ELR (cell line): ENCODE measurements at places on chromosomes 11 and 22.

GRCh38 chr11:33437529-33437928 is 180.3 kb downstream of the HIPK3 start:
- no peak for DNase-seq

DNA sequence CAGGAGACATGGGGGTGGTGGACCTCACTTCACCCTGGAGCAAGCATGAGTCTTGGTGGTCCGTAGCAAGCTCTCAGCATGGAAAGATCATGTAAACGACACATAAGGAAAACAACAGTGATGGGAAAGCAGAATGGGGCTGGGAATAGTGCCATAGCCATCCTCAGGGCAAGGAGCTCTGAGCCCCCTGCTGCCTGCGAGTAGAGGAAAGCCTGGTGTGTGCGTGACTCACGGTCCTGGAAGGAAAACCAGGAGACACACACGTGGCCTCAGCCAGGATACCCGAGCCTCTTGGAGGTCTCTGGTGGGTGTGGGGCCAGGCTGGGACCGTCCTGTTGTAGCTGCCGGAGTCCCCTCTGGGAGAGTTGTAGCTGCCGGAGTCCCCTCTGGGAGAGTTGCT is 12.4 kb downstream of the SHANK3 start:
- DNase-seq, result peak; percentile 47

GRCh38 chr11:102239448-102239847 is 77.8 kb upstream of the BIRC3 start:
- no peak for DNase-seq

GRCh38 chr22:50469377-50470305 is 5.2 kb downstream of the SBF1 start:
- DNase-seq, result peak; percentile 72

GRCh38 chr11:104322696-104323095 is 158.7 kb upstream of the PDGFD start:
- DNase-seq, result no peak

GRCh38 chr11:23090659-23091058 is 230.4 kb upstream of the CCDC179 start:
- no peak for DNase-seq

DNA sequence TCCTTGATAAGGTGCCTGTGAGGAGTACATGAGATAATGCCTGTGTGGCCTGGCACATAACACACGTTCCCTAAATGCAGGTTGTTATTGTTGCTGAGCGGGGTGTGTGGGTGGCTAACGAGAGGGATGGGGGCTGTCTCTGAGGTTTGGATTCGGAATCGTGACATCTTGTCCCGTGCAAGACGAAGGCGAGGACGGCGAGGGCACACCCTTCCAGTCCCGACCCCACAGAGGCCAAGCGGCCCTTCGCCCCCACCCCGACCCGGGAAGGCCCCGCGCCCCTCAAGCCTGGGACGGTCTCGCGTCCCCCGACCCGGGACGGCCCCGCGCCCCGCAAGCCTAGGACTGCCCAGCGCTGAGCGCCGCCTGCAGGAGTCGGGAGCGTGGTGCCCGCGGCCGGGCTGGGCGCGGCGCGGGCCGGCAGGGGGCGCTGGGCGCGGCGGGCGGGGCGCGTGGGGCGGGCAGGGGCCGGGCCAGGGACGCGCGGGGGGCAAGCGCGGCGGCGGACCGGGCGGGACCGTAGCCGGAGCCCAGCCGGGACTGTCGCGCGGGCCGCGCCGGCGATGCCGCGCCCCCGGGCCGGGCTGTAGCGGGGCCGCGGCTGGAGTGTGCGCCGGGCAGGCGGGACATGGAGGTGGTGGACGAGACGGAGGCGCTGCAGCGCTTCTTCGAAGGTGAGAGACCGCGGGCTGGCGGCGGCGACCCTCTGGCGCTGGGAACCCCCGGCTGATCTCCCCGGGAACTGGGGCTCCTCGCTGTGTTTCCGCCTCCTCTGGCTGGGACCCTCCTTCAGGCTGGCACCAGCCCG is at the start of gene MYRF:
Gene MYRF (plus strand): TSS at position 520 of the 808 bp plus-strand sequence. CDS start 109 bp downstream, at position 629.
- peak; percentile 63 for DNase-seq

- peak; percentile 41 for DNase-seq
These were observed 9.2 kb upstream of the NDUFS8 start for GRCh38 chr11:68021167-68021787.

DNA sequence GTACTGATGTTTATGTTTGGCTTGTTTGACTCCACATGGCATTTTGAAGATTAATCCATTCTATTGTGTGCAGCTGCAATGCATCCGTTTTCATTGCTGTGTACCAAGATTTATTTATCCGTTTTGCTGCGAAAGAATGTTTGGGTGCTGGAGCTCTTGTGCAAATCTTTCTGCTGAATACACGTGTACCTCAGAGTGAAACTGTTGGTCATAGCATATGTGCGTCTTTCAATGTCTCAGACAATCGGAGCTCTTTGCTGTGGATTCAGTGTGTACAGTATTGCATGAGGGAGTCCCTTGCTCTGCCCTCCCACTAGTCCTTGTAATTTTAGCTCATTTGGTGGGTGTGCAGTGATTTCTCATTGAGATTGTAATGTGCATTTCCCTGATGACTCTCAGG is 545.4 kb downstream of the TBC1D22A start:
- DNase-seq, result no peak

GRCh38 chr11:88206751-88207150 is 31.5 kb upstream of the RAB38 start:
- peak; percentile 36 for DNase-seq

DNA sequence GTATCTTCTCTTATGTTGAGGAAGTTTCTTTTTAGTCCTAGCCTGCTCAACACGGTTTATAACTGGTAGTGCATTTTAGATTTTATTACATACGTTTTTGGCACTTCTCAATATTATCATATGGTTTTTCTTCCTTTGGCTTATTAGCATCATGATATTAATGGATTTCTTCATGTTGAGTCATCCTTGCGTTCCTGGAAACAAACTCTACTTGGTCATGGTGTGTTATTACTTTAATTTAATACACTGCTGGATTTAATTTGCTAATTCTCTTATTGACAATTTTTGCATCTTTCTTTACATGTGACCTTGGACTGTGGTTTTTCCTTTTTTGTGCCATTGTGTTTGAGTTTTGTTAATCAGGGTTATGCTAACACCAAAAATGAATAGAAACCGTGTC is 20.5 kb downstream of the IGF2 start:
- DNase-seq, result no peak

- peak; percentile 57 for DNase-seq
These were observed 432.2 kb upstream of the ANO3 start for GRCh38 chr11:25899617-25900160.

GRCh38 chr11:15673408-15673831 is 558.7 kb downstream of the INSC start:
- no peak for DNase-seq

GRCh38 chr11:62399172-62399877 is 19.5 kb upstream of the SCGB1A1 start:
- no peak for DNase-seq

- peak; percentile 91 for DNase-seq
These were observed 8.1 kb downstream of the EHD1 start for GRCh38 chr11:64870176-64870892.

- peak; percentile 8 for DNase-seq
These were observed 38.3 kb upstream of the NNMT start for GRCh38 chr11:114257621-114258558.

GRCh38 chr22:50209893-50210292 is 9.1 kb downstream of the SELENOO start:
- DNase-seq, result peak; percentile 72

- no peak for DNase-seq
These were observed 12.8 kb upstream of the MOB2 start for GRCh38 chr11:1499261-1499890.

DNA sequence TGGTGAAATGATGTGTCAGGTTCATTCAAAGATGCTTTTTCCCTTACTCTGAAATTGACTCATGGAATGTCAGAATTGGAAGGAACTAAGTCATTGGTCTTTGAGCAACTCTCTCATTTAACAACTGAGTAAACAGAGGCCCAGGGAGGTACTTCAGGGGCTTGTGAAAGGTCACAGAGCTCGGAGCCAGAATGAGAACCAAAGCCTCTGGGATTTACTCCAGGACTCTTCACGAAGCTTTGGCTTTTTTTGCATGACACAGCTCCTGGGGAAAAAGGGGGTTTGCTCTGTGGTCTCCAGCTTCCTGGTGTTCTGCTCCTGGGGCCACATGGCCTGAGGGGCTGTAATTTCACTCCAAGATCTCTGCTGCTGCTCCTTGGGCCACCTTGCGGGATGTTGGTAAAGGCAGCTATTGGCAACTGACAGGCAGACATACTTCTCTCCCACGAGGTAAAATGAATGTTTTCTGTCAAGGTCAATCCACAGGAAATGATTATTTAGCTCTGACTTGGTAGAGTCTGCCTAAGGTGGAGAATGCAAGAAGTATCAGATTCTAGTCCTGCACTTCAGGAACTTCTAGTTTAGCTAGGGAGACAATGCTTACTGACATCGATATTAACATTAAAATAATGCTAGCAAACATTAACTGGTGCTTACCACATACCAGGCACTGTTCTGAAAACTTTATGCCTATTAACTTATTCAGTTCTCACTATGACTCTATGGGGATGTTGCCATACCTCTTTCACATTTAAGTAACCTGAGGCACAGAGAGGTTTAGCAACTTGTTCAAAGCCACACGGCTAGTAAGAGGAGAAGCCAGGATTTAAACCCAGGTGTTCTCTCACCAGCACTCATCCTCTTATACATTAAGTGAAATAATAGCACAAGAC is 16.1 kb downstream of the PKNOX2 start:
- no peak for DNase-seq

GRCh38 chr11:34630544-34630943 is 9.7 kb downstream of the EHF start:
- DNase-seq, result no peak

- no peak for DNase-seq
These were observed 212.6 kb upstream of the SORL1-AS1 start for GRCh38 chr11:121665206-121665838.

DNA sequence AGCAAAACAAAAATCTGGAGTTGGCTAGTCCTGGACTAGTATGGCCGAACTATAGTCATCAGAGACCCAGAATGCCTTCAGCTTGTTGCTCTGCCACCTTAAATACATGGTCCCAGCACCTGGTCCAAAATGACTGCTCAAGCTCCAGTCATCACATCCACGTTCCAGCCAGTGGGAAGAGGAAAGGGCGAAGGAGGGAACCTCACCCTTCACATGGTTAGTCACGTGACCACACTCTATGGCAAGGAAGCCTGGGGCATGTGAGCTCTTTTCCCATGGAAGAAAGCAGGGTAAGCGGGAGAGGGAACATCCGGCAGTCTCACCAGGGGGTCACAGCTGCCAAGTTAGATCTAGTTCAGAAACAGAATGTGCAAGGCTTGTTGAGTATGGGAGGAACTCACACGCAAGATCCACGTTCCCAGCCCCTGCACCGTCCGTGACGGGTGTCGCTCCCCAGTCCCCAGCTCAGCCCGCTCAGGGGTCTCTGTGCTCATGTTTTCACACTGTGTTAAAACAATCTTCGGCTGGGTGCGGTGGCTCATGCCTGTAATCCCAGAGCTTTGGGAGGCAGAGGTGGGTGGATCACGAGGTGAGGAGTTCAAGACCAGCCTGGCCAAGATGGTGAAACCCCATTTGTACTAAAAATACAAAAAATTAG is 1.9 kb upstream of the ANO9 start:
- DNase-seq, result peak; percentile 33

DNA sequence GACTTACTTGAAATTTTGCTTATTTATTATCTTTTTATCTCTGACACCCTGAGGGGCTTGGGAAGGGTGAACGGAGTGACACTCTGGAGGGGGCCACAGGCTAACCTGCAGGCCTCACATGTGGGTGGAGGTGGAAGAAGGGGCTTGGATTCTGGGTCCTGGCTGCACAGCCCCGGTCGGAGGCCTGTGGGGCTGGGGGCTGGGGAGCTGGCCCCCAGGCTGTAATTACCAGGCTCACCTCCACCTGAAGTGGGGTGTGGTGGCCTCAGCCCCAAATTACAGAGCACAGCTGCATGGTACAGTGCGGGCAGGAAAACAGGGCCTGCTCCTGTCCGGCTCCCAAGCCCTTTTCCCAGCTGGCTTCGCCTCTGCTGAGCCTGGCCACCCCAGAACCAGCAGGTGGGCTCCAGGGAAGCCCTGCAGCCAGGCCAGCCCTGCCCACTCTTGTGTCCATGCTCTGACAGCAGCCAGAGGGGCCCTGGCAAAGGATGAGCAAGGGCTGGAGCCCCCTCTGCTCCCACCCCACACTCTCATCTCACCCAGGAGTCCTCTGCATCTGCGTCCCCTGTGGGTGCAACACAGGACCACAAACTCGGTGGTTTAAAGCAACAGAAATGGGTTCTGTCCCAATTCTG is 48.0 kb downstream of the IGF2 start:
- no peak for DNase-seq

DNA sequence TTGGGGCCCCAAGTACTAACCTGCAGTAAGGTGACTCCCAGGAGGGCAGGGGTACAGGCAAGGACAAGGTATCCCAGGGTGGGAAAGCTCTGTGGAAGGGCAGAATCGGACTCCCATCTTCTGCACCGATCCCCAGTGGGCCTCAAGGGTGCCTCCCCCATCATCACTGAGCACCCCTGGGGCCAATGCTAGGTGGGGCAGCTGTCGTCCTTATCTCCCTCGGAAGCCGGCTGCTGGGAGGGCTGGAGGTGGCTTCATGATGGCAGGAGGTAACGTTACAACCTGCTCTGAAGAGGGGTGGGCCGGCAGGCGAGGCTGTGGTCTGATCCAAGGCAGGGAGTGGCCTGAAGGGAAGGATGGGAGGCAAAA is 87.6 kb upstream of the LINC01488 start:
- DNase-seq, result no peak

DNA sequence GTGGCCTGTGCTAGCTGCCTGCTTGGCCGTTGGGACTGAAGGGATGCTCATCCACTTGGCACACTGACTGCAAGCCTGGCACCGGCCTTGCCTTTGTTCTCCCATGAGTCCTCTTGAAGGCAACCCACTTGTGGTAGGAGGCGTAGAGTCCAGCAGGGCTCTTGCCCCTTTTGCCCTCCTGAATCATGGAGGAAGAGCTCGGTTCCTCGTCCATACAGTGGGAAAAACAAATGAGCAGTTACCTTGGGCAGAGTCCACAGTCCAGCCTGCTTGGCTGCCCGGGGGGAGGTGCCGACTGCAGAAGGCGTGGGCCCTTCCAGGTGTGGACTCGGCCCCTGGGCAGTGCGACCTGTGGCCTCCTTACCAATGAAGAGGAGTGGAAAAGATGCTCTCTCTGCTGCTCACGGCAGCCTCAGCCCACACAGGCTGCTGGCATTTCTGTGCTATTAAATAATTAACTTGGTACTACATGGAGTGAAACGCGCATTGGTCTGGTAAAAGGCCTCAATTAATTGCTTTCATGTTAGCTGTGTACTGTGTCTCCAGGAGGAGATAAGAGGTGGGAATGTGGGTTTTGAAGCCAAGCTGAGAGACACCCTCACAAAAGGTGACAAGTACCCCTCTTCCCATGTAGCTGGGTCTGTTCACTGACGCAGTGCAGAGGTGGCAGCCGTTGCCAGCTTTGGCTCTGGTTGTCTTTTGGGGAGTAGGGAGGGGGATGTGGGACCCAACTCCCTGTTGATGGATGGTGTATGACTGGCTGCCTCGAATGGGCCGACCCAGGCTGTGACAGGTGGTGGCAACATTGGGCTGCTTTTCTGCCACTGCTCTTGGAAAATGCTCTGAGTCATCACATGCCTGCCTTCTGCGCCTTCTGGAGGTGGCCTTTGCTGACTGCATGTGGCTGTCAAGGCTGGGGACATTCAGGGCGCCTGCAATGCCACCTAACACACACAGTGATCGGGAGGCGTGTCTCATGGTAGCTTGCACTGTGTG is 26.8 kb upstream of the B3GAT1 start:
- DNase-seq, result no peak

- no peak for DNase-seq
These were observed 30.4 kb upstream of the SHANK2 start for GRCh38 chr11:71282581-71283351.
